KBM-7 (cell line): ENCODE measurements at places on chromosomes 2 and 18.

DNA sequence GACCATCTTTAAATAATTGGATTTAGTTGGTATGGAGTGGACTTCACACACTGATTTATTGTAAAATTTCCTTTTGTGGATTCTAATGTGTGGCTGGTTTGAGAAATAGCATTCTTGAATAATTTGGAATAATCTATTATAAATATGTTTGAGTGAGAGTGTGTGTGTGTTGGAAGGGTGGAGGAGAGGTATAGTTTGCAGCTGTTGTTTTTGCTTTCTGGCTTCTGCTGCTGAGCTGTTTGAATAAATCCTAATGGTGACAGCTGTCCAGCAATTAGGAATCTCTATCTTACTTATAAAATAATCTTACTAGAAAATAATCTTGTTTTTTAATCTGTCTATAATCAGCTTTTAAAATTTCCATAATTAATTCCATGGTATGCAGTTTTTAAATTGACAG is 1283.0 kb upstream of the CDH2 start:
- no peak for DNase-seq

GRCh38 chr2:70714141-70714905 is 53.7 kb downstream of the ADD2 start:
- no peak for DNase-seq

DNA sequence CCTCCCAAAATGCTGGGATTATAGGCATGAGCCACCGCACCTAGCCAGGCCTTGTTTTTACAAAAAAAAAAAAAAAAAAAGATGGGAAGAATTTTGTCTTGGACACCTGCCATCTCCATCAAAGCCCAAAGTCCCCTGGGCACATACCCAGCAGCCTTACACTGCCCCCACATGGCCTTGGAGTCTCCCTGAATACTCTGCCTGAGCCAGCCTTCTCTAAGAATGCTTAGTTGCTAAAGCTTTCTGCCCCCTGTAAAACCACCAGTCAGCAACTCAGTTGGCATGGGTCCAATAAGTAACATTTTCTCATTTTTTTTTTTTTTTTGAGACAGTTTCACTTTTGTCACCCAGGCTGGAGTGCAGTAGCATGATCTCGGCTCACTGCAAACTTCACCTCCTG is 40.6 kb downstream of the SPC25 start:
- DNase-seq, result peak; percentile 60

GRCh38 chr2:184444623-184445223 is 153.6 kb upstream of the ZNF804A start:
- no peak for DNase-seq

GRCh38 chr2:96891591-96892333 is 21.9 kb upstream of the SEMA4C start:
- DNase-seq, result no peak

GRCh38 chr18:44844486-44844885 is 163.8 kb downstream of the SETBP1 start:
- no peak for DNase-seq

DNA sequence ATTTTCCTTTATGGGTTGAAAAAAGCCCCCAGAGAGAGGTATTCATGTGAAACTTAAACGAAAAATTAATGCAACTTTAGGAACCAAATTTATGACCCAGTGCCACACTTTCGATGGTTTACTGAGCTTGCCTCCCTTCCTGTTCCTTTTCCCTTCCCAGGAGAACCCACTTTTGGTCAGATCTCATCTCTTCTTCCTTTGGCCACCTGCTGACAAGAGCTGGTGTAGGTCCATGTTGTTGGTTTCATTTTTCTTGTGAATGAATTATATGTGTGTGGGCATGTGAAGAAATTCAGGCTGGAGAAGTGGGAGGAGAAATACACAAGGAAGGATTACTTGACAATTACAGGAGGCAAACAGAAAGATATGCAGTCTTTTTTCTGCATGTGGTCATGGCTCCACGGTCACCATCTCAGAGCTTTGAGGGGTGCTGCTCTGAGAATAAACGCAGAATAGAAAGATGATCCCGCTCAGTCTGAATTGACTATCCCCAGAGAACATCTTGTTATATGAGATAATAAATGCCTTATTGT is 111.3 kb upstream of the TCF4 start:
- DNase-seq, result peak; percentile 15

DNA sequence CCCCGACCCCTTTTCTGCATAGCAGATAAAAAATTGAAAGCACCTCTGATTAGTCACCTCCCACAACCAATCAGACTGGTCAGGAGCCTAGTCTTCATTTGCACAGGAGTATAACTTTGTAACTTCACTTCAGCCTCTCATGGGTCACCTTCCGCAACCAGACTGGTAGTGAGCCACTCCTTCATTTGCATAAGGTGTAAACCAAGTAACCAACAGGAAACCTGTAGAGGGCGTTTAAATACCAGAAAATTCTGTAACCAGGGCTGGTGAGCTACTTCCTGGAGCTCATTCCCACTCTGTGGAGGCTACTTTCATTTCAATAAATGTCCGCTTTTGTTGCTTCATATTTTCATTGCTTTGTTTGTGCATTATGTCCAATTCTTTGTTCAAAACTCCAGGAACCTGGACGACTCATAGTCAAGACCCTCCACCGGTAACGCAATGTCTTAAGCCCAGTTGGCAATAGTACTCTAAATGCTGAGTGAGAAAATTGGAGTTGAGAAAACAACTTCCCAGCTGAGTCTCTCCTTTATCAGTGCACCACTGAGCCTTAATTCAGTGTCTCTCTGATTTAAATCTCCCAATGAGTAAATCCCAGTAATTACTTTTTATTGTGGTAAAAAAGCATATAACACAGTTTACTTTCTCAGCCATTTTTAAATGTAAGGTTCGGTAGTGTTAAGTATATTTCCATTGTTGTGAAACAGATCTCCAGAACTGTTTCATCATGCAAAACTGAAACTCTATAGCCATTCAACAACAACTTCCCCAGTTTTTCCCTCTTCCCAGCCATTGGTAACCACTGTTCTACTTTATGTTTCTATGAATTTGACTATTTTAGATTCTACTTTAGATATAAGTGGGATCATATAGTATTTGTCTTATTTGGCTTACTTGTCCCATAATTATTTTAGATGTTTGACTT is 392.7 kb upstream of the SLC8A1 start:
- DNase-seq, result peak; percentile 10

DNA sequence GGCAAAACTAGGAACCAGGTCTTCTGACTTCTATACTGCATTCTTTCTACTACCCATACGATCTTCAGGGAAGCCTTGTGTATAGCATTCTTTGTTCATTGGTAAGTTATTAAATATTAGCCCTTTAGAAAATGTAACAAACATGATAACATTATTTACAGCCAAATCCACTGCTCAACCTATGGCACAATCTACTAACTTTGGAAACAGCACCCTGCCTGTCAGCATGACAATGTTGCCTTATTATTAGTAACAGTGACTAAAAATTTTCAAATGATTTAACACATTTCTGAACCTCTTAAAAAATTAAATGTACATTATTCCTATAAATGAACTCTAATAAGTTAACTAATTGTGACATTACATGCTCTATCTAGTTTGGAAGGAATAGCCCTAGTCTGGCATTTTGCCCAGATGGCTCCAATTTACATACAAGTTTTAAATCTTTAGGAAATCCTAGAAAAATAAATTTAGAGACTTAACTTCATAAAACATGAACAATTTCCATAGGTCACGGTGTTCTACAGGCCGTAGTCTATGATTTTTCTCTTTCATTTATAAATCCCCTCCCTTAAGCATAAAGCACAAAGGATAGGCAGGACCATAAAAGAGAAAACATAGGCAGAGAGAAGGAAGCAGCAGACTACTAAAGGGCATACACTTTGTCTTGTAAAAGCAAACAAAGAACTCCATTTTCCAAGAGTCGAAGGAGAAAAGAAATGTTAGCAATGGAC is 33.7 kb downstream of the YES1 start:
- DNase-seq, result no peak
